ENCODE measurements at places on chromosomes 1 and 21. TPM values are rescaled to one million over a fixed set of nuclear protein-coding genes. Genes with fewer than 3 reads are reported as not detected.

The TTC39A gene
- total RNA-seq, result 80.4 TPM

The TXLNA gene
- 34.5 TPM for total RNA-seq

The C1orf87 gene
- total RNA-seq, result not detected

The GJB4 gene
- not detected for total RNA-seq

The MAP7D1 gene
- total RNA-seq, result 62.5 TPM

The FCAMR gene
- total RNA-seq, result 1.0 TPM

DNA sequence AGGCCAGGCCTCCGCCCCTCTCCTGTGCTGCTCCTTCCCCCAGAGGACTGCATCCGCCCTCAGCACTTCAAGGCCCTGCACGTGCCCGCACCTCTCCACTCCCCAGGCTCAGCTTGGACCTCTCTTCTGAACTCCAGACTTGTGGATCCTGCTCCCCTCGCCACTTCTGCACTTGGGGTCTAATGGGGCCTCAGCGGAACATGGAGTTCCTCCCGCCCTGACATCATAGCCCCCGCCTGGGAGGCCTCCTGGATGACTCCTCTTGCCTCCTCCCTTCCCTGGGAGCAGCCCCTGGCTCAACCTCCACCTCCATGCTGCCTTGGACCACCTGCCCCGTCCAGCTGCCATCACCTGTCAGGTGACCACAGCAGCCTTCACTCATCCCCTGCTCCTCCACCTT lies 10.1 kb downstream of the OXCT2 start:
- no peak for DNase-seq

DNA sequence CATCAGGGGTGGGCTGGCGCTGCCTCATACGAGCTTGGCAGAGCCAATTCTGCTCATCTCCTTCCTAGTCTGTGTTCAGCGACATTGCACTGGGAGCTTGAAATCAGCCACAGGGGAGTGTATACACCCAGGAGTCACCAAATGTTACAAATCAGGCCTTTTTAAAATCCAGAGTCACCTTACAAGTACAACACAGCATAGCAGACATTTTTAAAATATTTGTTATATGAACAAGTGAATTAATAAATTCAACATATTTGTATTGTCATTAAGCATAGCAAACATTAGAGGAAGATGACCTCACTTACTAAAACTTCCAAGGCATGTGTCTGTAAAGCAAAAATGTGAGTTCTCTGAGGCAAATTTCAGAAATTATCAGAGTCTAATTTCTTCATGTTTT lies 210.0 kb downstream of the HLX start:
- no peak for DNase-seq

DNA sequence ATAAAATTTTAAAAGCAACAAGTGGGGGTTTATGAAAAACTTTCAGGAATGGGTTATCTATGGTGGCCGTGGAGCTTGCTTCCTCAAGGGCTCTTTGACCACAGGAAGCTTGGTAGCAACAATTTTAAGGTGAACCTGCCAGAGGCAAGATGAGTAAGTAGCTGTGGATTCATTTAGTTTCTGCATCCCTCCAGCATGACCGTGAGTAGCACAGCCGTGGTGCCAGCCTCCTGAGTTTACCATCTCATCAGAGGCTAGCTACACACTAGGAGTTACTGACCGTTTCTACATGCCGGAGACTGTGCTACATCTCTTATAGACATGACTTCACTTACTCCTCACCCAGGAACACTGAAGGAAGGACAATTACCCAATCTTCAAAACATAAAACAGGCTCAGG lies 30.1 kb upstream of the PLEKHG5 start:
- DNase-seq, result no peak

DNA sequence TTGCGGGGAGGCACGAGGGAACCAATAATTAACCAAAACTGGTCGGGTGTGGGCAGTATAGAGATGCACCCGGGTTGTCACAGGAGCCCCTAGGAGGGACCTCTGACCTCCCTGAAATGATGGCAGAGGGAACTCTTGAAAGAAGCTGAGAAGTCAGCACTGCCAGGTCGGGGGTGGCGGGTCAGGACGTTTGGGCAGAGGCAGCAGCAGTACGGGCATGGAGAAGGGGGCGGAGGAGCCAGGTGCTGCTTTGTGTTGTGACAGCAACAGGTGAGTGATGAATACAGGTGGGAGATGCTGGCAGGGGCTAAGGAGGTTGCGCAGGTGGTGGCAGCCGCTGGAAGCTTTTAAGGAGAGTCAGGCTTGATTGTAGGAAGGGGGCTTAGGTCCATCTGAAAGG lies 11.7 kb downstream of the TNFRSF1B start:
- no peak for DNase-seq

DNA sequence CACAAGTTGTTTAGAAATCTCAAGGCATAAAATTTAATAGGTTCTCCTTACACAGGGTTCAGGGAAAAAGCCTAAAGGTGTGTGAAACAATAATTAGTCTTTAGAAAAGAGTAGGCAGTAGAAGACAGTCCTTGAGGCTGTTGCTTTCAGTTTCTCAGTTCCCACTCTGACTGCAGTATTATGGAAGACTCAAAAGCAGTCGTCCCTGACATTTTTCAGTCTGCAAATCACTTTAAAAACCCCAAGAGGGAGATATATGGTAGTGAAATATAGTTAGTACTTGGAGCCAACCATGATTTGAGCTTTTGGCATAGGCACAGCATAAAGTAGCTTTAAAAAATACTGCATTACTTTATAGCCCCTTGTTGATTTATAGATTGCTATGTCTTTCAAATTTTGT lies 299.7 kb downstream of the OLFM3 start:
- no peak for DNase-seq

DNA sequence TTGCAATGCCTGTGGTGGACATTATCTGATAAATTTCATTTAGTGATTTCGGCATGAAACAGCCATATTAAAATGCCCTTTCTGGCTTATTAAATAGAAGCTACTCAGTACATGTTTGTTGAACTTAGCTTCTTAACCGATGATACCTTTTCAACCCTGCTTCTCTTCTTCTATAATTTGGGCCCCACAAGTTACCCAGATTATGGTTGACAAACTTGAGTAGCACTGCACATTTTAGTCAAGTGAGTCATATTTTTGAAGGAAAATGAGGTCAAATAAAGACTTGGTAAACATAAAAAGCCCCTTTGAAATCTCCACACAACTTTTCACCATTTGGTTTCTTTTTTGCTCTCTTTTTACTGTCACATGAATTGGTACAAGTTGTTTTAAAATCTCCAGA lies 33.8 kb downstream of the GIPC2 start:
- DNase-seq, result no peak
